ENCODE measurements at places on chromosomes 6 and 20.

GRCh38 chr6:164108092-164108491, 693.6 kb downstream of the QKI start:
- DNase-seq = no peak

DNA sequence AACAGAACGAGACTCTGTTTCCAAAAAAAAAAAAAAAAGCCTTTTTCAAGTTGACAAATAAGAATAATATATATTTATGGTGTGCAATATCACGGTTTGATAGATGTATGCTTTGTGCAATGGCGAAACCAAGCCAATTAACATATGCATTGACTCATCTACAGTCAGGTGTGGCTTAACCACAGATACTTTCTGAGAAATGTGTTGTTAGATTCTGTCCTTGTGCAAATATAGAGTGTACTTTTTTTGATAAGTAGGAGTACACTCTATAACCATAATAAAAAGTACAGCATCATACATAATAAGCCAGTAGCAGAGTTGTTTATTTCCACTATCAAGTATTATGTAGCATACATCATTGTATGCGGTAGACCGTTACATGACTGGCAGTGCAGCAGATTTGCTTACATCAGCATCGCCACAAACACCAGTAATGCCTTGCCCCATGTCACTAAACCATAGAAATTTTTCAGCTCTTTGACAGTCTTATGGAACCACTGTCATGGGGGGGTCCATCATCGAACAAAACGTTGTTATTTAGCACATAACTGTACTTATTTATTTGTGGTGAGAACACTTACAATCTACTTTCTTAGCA, 59.2 kb downstream of the TMEM170B start:
- DNase-seq = no peak

DNA sequence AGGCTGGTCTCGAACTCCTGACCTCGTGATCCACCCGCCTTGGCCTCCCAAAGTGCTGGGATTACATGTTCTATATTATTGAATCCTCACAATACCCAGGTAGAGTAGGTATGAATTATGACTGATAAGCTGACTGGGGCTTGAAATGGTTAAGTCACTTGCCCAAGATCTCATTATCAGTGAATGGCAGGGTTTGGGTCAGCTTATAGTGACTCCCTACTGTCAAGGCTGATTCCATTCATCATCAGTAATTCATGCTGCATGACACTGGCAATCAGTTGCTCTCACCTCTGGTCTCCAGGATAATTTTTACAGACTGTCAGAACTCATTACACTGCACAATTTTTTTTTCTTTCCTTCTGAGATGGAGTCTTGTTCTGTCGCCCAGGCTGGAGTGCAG, 127.6 kb downstream of the KIF13A start:
- no peak for DNase-seq

- DNase-seq = no peak
These were observed 223.8 kb upstream of the RNF217 start for GRCh38 chr6:124738482-124738881.

GRCh38 chr20:237489-237888, 10.4 kb downstream of the DEFB129 start:
- DNase-seq = no peak

DNA sequence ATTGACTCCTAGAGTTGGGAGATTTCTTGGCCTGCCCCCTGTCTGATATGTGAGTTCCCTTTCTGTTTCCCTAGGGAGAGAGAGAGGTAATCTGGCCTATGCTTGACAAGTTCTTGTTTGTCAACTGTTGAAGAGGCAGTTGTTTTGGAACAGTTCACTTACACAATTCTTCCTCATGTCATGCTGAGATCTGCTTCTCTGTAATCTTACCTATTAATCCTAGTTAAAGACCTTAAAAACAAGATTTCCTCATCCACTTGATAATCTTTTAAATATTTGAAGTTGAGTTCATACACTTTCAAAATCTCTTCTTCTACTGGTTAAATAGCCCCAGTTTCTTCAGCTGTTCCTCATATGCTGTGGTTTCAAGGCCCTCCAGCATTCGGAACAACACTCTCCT, 89.9 kb downstream of the FIG4 start:
- DNase-seq = no peak

- DNase-seq = no peak
These were observed 83.3 kb downstream of the RCAN2 start for GRCh38 chr6:46407776-46408530.

- DNase-seq = peak; percentile 54
These were observed 8.5 kb upstream of the TUBB2A start for GRCh38 chr6:3165631-3166534.

GRCh38 chr6:29295623-29296022, 5.9 kb upstream of the OR14J1 start:
- no peak for DNase-seq

GRCh38 chr6:18263418-18264218, 712 bp downstream of the DEK start:
- DNase-seq = no peak

GRCh38 chr6:159221486-159222170, 52.4 kb downstream of the FNDC1 start:
- no peak for DNase-seq

DNA sequence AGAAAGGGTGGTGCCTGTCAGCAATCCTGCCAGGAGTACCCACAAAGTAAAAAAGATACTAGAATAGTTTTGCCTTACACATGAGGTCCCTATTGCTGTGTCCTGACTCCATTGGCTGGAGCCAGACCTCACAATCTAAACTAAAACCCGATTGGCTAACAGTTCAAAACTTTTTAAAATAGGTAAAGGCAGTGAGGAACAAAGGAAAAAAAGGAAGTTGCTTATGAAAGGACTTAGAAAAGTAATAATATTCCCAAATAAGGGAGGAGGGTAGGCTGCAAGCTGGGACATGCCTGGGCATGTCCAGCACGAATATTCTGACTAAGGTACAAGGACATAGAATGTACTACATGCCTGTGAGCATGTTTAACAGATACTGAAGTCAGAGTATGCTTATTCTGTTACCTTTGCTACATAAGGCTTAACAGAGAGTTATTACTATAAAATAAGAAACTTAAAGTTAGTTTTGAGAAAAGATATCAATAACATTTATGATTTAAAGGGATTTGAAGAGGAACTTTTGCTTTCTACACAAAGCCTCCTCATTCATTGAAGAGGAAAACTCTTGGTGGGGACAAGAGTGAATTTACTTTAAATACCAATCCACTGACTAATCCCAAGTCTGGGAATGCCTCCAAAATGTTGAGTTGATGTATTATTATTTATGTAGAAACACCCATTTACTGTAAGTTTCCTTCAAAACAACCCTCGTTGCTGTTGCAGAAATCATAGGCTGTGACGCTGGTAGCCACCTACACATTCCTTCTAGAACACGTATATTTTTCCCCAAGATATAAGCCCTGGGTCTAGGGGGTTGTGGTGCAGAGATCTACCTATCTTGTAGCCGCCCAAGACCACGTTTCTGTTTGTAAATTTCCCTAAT, 8.2 kb upstream of the MTHFD1L start:
- peak; percentile 90 for DNase-seq

GRCh38 chr6:104526376-104526775, 333.3 kb downstream of the HACE1 start:
- DNase-seq = no peak

DNA sequence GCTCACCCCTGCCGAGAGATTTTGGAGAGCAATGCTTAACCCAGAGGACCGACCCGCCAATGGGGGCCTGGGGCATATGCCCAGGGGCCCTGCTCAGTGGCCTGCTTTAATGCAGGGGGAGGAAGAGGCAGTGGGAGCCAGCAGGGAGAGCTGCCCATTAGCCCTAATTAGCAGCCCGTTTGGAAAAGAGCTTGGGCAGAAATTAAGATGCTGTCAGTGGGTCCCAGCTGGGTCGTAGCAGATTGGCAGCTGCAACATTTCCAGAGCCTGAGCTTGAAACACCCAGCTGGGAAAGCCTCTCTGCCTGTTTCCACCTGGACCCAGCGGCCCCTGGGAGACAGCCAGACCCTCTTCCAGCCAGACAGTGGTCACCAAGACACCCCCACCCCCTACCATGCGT, 39.5 kb downstream of the CD40 start:
- no peak for DNase-seq

- DNase-seq = no peak
These were observed 54.4 kb downstream of the PERP start for GRCh38 chr6:138052783-138053182.

DNA sequence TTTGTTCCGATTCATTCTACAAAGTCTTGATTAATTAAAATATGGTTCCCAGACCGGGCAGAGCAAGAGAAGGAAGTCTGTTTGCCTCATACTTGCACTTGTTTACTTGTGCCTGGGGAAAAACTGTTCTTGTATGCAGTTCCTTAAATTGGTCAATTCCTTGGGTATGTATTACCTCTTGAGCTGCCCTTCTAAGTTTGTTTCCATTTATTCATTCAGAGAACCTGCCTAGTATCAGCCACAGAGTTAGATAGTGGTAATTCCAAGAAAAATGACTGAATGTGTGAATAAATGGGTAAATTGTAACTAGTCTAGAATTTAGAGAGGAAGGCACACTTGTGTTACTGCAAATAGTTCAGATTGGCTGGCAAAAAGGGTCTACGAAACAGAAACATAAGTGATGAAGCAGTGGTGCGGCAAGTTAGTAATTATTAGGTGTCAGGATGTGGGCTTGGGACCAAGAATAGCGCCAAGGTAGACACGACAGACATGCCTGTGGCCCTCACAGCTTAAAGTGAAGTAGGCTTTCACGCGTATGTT, 525 bp upstream of the MAK start:
- DNase-seq = no peak

- no peak for DNase-seq
These were observed 35.0 kb downstream of the SERPINB1 start for GRCh38 chr6:2806644-2807043.

All from RCC 7860 (cell line).